Aorta (tissue), 5 donors: ENCODE measurements at places on chromosomes 12 and 14. TPM values are rescaled to one million over a fixed set of nuclear protein-coding genes. Genes with fewer than 3 reads are reported as not detected.

- DNase-seq: peak; percentile 88
These were observed 379.6 kb downstream of the LRIG3 start for GRCh38 chr12:58540480-58541299.

GRCh38 chr12:54984658-54985376 lies at the start of gene TESPA1:
Gene TESPA1 (minus strand): TSS chr12:54984762. CDS start chr12:54974562, 10,200 bp downstream.
- DNase-seq: no peak

- no peak for DNase-seq
These were observed 3.5 kb upstream of the HCFC2 start for GRCh38 chr12:104060791-104061190.

- DNase-seq: no peak
These were observed 274.2 kb downstream of the TTC6 start for GRCh38 chr14:37869633-37870032.

ST8SIA1 gene
- total RNA-seq: 9.0 TPM
